ENCODE measurements at places on chromosomes 16 and 17. TPM values are rescaled to one million over a fixed set of nuclear protein-coding genes. Genes with fewer than 3 reads are reported as not detected.

Gene CCL1
- total RNA-seq, result not detected

Gene LAT
- total RNA-seq, result 0.32 TPM

Gene TOX3
- not detected for total RNA-seq

Gene ZFP3
- total RNA-seq, result 0.97 TPM

Gene NRN1L
- total RNA-seq, result not detected

Gene PHOSPHO1
- not detected for total RNA-seq

Gene KRT27
- total RNA-seq, result not detected

Gene TMEM219
- 80.0 TPM for total RNA-seq

Gene UNC45B
- total RNA-seq, result under 0.01 TPM

Gene GJD3
- total RNA-seq, result 0.49 TPM

Gene ANKRD11
- total RNA-seq, result 99.8 TPM

Gene CCL16
- total RNA-seq, result 0.65 TPM

Gene KRT23
- not detected for total RNA-seq

Gene TMEM220
- total RNA-seq, result 1.1 TPM

Gene CCDC200
- not detected for total RNA-seq

Gene GP1BA
- total RNA-seq, result not detected

Gene FMNL1
- total RNA-seq, result 2.7 TPM
